ENCODE measurements at places on chromosomes 12 and 14.

GRCh38 chr12:131030472-131031328 is 77.0 kb downstream of the ADGRD1 start:
- no peak for DNase-seq

DNA sequence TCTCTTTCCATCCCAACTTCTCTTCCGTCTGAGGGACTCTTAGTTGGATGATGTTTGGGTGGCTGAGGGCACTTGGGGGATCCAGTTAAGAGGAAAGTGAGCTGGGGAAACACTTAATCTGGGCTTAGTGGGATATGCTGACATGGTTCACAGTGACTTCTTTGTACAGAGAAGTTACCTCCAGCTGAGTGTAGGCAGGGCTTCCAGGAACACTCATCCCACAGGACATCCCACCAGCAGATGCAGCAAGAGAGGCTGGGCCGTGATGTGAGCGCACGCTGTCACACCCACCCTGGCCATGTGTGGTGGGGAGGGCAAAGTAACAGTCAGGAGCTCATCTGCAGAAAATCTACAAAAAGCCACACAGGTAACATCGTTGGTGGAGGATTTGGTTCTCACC is 832 bp upstream of the CACNA2D4 start:
- no peak for DNase-seq

DNA sequence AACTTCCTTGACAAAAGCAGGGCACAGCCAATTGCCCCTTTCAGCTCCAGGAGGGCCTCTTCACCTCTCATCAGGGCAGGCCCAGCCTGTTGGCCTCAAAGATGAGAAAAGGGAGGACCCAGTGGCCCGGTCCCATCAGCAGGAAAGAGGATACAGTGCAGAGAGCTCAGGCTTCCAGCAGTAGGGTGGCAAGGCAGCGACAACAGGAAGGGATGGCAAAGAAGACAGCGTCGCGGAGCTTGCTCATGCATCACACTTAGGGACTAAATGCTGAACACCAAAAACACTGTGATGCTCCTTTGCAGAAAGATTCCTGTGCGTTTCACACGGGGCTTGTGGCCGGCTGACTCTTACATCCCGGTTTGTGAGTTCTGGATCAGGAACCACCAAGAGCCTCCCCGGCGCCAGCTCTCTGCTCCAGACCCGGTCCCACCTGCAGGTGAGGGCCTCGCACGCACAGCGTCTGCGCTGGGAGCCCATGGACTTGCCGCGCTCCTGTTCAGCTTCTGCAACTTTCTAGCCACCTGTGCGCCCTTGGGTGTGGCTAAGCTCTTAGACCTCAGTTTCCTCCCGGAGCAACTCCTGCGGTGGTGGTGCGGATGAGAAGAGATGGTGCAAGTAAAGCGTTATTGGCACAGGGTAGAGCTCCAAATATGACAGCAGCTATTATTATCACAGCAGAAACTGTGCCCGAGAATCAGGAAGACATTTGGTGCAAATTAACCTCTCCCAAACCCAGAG is 15.3 kb upstream of the BCL7A start:
- no peak for DNase-seq

DNA sequence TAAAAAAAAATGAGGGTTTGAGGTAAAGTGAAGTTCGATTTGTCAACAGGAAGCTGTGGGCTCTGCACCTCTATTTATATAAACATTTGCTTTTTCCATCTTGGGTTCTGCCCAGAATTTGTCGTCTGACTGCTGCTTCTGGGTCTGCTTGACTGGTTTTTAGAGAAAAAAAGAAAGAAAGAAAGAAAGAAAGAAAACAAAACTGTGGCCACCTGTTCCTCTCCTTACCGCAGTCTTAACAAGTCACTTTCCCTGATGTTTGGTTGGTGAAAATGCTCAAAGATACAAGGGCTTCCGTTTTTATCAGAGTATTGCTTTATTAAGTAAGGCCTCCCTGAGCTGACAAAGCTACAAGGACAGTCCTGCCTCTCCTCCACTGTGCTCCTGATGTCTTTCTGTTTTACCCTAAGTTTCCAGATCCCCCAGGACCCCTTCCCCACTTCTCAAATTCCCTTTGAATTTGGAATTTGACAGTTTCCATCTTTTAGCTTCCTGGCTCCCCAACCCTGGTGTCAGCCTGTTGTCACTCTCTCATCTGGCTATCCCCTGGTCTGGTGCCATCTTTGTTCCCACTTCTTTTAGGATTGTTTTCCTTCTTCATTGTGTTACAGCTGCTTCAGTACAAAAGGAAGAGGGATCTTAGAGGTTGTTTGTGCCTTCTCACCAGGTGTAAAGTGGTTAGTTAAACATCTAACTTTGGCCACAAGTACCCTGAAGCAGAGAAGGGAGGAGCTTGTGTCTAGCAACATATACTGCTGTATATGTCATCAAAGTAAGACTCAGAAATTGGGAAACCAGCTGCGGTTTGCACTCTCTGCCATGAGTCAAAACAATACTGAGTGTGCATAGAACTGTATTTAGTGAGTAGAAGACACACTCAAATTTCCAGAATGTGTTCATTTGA is 18.0 kb downstream of the MFAP5 start:
- peak; percentile 68 for DNase-seq

- DNase-seq = no peak
Measured at GRCh38 chr12:50507930-50508329, 3.1 kb downstream of the DIP2B start.

DNA sequence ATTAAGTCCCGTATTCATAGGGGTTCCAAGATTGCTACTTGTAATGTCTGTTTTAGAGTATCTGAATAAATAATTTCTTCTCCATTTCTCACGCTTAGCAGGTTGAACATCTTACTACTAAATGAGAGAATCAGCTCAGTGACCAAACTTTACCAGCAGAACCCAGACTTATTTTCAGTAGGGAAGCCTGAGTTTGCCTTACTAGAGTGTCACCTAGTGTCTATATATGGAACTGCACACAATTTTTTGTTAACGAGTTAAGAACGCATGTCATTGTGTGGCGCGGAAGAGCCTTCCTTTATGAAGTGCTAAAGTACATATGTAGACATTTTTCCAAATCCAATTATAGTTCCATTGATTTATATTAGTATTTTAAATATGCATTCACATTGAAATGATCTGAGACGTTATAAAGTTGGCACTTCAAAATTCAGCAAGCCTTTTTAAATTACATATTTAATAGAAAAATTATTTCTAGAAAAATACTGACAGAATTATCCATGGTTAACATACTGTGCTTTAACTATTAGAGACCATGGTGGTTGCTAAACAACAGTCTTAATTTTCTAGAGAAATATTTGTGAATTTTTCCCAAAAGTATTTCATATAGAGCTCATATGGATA is 88.3 kb downstream of the RPS29 start:
- DNase-seq = peak; percentile 62

DNA sequence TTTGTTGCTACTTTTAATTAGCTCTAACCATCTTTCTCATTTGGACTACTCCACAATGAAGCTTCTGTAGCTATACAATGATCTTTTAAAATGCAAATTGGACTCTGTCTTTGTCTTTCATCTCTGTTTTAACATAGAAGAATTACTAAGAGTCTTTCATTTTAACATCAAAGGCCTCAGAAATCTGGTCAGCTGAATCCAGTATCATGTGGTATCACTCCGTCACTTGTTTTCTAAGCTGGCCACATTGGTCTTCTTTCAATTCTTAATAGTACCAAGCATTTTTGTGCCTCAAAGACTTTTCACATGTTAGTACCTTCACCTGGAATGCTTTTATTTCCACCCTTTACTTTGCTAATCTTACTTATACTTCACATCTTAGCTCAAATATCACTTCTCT is 95.5 kb upstream of the SLC16A7 start:
- DNase-seq = no peak

GRCh38 chr12:51246254-51246853 is 7.7 kb downstream of the DAZAP2 start:
- peak; percentile 63 for DNase-seq

- DNase-seq = no peak
Measured at GRCh38 chr12:17609153-17609552, 480.8 kb downstream of the RERGL start.

GRCh38 chr12:55642267-55642666 is 5.6 kb downstream of the OR10P1 start:
- DNase-seq = no peak

DNA sequence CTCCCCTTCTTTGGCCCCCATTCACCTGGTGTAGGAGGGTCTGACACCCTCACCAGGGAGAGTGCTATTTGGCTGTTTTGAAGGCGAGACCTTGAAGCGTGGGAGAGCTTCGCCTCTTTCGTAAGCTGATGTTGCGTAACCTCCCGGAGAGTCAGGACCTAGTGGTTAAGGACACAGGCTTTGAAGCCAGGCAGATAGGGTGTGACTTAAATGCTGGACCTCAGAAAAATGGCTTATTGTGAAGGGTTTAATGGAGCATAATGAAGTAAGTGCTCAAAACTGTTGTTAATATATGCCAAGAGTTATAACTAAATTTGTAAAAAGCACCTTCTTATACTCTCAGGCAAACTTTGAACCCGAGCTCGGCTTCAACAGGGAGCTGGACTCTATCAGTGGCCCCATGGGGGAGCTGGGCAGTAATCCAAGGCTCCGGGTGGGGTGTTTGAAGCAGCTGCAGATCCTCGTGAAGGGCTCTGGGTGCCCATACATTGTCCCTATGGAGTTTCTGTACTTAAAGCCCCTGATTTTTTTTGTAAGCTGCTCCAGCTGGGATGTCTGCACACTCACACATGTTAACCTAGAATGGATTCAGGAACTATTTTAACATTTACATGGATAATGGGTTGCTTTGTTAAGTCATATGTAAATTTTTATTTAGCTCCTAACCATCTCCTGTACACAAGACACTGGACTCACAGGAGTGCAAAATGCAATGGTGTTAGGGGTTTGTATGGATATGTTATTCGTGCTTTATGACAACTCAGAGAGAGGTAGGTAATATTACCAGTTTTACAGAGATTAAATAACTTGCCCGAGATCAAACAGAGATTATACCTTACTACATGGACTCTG is 26.0 kb downstream of the PPFIBP1 start:
- DNase-seq = no peak

GRCh38 chr12:9390761-9391160 is 182.6 kb upstream of the PZP start:
- DNase-seq = no peak

DNA sequence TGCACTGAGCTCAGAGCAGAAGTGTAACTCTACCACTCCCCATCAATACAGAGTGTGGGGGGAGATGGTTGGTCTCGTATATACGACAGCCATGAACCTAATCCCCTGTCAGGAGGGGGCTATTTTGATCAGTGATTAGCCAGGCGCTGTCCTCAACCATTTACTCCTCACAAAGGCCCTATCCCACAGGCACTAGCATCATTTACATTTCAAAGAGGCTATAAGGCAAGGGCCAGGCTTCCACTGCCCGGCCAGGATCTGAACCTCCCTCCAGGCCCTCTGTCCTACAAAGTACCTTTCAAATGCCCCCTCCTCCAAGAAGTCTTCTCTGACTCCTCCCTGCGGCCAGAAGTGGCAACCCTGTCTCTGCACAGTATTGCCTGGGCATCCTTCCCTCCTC is 74.7 kb downstream of the ITPK1 start:
- DNase-seq = no peak

GRCh38 chr12:14613718-14614117 is 46.0 kb upstream of the PLBD1 start:
- no peak for DNase-seq

GRCh38 chr14:103123634-103124500 is 606 bp downstream of the TNFAIP2 start:
- DNase-seq = no peak

GRCh38 chr12:114961491-114961890 is 277.5 kb upstream of the TBX3 start:
- no peak for DNase-seq

DNA sequence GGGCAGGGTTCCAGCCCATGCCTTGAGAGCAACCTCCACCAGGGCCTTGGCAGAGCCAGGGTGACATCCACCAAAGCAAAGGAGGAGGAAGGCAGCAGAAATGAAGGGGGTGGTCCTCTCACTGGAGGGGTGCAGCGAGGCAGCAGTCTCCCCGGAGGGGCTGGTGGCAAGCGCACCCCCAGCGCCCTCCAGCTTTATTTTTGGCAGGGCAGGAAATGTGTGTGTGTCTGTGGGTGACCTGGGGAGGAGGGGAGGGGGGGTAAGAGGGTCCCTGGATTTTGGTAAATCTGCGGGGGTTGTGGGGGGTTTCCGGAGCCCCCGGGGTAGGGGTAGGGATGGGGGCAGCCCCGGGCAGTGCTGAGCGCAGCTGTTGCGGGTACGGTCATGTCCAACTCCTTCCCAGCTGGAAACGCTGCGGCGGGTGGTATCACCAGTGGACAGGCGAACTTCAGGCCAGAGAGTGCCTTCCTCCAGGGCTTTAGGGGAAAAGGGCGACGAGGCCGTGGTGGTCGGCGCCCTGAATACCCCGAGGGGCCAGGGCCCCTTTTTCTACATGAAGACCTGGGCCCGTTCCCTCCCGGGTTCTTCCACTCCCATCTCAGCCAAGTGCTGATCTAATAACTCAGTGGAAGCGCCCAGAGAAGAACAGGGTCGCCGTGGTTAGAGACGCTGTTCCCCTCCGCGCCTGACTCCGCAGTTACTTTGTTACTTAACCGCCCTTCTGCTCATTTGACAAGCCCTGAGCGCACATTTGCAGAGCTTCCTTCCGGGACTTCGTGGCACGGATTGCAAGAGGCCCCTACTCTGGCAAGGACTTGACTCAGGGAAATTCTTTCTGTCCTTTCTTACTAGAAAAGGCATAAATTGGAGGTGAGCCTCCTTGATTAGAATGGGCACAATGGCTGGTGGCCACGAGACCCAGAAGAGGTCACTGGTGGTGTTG is 55.2 kb downstream of the FOS start:
- DNase-seq = peak; percentile 64

DNA sequence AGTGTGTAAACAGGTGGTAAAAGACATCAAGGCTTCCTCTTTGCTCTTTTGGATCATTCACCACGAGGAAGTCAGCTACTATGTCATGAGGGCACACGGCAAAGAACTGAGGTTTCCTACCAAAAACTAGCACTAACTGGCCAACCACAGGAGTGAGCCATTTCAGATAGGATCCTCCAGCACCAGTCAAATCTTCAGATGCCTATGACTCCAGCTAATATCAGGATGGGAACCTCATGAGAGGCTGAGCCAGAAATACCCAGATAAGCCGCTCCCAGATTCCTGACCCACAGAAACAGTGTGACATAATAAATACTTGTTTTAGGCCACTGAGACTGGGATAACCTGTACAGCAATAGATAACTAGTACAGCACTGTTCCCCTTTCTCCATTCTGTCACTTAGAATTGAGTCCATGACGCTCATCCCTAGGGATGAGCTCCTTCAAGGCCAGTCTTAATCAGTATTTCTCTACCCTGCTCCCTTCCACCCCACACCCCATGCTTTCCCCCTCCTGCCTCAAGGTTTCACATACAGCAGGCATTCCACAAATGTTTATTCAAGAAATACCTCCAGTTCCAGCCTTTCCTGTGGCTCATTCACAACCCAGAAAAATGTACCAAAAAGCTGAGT is 68.4 kb downstream of the PPM1H start:
- DNase-seq = no peak

Measured in CD4-positive, alpha-beta T cell treated with Interleukin-12 subunit alpha and Interleukin-12 subunit beta, for 1 hour (primary cell).